ENCODE measurements at places on chromosomes 3 and 15. TPM values are rescaled to one million over a fixed set of nuclear protein-coding genes. Genes with fewer than 3 reads are reported as not detected.
A peak's percentile ranks its signal among the peaks of the same experiment; 100 is the strongest.

The THSD4 gene
- polyA plus RNA-seq: 32.6 TPM

The WNT7A gene
- polyA plus RNA-seq: not detected

The SLC4A7 gene
- polyA plus RNA-seq: 7.5 TPM

The PPP1R14D gene
- not detected for polyA plus RNA-seq

The CD200R1 gene
- 0.19 TPM for polyA plus RNA-seq

DNA sequence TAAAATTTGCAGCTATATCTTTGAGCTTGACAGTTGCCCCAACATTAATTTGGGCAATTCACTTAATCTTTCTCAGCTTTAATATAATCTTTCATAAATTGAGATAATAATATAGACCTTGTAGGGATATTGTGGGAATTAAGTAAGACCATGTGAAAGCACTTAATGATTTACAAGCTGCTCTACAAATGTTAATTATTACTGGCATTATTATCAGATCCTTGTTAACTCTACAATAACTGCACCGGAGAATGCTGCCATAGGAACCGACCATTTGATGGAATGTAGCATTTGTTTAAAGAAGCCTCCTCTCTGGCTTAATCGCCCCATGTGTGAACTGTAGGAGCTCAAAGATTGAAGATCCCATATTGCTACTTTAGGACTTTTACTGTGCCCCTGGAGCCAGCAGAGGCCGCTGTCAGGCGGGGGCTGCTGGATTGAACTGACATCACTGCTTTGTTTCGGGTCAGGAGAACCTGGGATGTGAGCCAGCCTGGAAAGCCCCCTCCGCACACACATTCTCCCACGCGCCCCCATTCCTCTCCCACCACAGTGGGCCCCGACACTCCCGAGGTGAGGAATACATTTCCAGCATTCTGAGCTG is 154.2 kb upstream of the TNIK start:
- peak; percentile 61 for DNase-seq

The PLCL2 gene
- 10.4 TPM for polyA plus RNA-seq

The ROPN1 gene
- polyA plus RNA-seq: 0.28 TPM

DNA sequence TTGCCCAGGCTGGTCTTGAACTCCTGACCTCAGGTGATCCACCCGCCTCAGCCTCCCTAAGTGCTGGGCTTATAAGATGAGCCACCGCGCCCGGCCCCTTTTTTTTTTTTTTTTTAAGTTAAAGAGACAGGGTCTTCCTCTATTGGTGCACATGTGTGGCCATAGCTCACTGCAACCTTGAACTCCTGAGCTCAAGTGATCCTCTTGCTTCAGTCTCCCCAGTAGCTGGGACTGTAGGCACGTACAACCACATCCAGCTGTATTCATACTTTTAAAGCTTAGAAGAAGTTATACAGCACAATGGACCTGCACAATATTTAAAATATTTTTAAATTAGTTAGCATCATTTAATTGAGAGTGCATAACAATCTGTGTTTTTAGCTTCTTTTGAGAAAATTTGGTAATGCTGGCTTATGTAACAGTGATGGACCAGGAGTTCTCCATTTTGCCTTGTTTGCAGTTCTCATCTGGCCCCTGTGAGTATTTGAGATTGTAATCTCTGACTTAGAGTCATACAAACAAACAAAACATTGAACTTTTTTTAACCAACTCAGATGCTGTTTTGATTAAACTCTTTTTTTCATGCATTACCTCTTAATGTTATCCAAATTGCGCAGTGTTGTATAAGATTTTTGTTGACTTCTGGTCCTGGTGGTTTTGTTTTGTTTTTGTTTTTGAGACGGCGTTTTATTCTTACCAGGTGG is 33.0 kb downstream of the CHD2 start:
- DNase-seq: no peak

The KLHL6 gene
- 0.46 TPM for polyA plus RNA-seq

- no peak for DNase-seq
Measured at GRCh38 chr3:168540726-168541125, 445.0 kb upstream of the GOLIM4 start.

The DNAJA4 gene
- polyA plus RNA-seq: 62.3 TPM

The WDR93 gene
- not detected for polyA plus RNA-seq

DNA sequence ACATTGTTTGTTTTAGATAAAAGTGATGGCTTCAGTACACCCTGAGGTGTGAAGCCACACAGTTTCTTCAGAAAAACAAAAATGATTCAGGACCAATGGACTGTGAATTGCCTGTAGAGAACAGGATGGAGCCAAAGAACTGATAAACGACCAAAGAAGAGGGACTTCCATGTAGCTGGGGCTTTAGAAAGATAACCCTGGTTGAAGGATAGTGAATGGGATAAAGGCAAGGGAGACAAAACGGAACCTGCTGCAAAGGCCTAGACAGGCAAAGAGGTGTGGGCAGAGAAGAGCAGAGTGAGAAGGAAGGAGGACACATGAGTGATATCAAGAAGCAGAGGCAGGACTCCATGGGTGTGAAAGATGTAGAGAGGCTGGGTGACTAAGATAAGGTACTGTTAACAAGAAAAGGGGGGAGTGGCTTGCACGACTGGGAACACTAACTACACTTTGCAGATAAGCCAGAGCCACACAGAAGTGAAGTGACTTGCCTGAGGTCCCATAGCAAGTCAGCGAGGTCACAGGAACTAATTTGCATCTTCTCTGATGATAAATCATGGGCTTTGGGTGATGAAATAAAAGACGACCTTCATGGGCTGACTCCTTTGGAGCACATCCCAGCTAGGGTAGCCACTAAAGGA is 44.3 kb downstream of the RAB6B start:
- no peak for DNase-seq
